Stimulated activated CD4-positive, alpha-beta T cell treated with anti-CD3 and anti-CD28 coated beads, Interleukin-12 subunit alpha, Interleukin-12 subunit beta, amount 100 ng/mL, for 4 hours (primary cell): ENCODE measurements at places on chromosomes 2 and 18.

- no peak for DNase-seq
Measured at GRCh38 chr2:223613017-223613950, 11.1 kb upstream of the SCG2 start.

GRCh38 chr2:38945911-38946310 lies 56.2 kb downstream of the ARHGEF33 start:
- DNase-seq: no peak

- DNase-seq: no peak
Measured at GRCh38 chr2:45909677-45910191, 258.3 kb downstream of the PRKCE start.

- DNase-seq: no peak
Measured at GRCh38 chr2:26786207-26787028, 562 bp downstream of the CENPA start.

- no peak for DNase-seq
Measured at GRCh38 chr18:39840856-39841481, 2114.1 kb upstream of the PIK3C3 start.
